Colonic mucosa (tissue), 4 donors: ENCODE measurements at places on chromosomes 3 and 15. TPM values are rescaled to one million over a fixed set of nuclear protein-coding genes. Genes with fewer than 3 reads are reported as not detected.

The GABRG3 gene
- total RNA-seq: not detected

The ZNF621 gene
- total RNA-seq: 14.3 TPM

The ITIH4 gene
- 7.3 TPM for total RNA-seq

The OR5K3 gene
- not detected for total RNA-seq

The EFCAB12 gene
- 0.16 TPM for total RNA-seq

The LOXL1 gene
- total RNA-seq: 2.3 TPM

The PP2D1 gene
- total RNA-seq: not detected

The LRIG1 gene
- total RNA-seq: 57.5 TPM

The UTS2B gene
- 0.69 TPM for total RNA-seq

The TRH gene
- total RNA-seq: not detected

The PPP1R14D gene
- total RNA-seq: 137 TPM

The SUCLG2 gene
- 114 TPM for total RNA-seq

The STRA6 gene
- total RNA-seq: not detected

- DNase-seq: no peak
These were observed 242.2 kb downstream of the ABHD5 start for GRCh38 chr3:43932921-43933320.

- no peak for DNase-seq
These were observed 11.7 kb downstream of the EDEM1 start for GRCh38 chr3:5198986-5199731.

GRCh38 chr3:13042715-13043271 is 30.4 kb downstream of the IQSEC1 start:
- no peak for DNase-seq

DNA sequence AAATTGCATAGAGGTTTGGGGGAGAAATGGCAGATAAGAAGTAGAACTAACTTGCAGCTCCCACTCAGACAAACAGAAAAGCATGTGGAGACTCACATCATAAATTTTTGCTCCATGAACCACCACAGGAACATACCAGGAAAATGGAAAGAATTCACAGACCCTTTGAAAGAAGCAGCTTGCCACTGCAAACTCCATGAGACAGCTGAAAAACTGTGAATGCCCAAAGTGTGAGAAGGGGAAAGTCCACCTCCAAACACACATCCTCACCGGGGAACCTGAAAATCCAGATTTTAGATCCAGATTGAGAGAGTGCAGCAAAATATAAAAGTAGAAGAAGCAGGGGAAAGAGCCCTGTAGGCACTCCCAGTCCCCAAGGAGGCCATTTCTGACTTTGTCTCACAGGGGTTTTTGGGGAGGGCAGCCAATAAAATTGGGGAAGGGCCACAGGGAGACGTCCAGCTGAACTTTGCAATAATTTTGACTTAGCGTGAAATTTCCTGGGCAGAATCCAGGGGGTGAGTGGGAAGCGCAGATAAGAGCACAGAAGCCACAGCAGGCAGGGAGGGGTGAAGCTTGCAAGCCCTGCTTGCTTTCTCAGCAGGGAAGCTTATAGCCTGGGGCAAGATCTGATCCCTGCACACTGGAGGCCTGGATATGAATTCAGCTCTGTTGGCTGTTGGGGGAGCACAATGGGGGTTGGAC is 183.4 kb upstream of the UBE2E2 start:
- no peak for DNase-seq

GRCh38 chr3:4686619-4687018 is 193.5 kb downstream of the ITPR1 start:
- no peak for DNase-seq

GRCh38 chr3:128367761-128368160 is 98.9 kb downstream of the DNAJB8 start:
- no peak for DNase-seq

DNA sequence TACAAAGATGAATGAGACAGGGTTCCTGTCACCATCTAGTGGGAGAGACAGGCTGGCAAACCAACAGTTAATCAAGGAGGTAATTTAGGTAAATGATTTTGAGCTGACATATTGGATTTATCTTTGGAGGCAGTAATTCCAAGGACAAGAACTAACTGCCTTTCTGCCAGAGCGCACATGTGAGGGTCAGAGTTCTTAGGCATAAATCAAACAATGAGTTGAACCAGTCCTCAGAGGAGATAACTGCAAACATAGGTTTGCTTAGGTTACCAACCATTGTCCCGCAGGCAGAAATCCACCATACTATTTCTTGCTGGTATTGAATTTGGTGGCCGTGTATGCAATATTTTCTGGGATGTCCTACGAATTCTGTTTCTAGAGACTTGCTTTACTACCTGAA is 14.2 kb upstream of the PPP1R2 start:
- DNase-seq: peak; percentile 52

- peak; percentile 60 for DNase-seq
These were observed 758 bp downstream of the SELENOK start for GRCh38 chr3:53890726-53891475.

GRCh38 chr3:60497902-60498301 is 753.4 kb downstream of the FHIT start:
- DNase-seq: no peak

GRCh38 chr3:71705681-71706080 is 19.5 kb downstream of the EIF4E3 start:
- no peak for DNase-seq

GRCh38 chr15:25693321-25694238 is 169.5 kb downstream of the ATP10A start:
- DNase-seq: no peak

DNA sequence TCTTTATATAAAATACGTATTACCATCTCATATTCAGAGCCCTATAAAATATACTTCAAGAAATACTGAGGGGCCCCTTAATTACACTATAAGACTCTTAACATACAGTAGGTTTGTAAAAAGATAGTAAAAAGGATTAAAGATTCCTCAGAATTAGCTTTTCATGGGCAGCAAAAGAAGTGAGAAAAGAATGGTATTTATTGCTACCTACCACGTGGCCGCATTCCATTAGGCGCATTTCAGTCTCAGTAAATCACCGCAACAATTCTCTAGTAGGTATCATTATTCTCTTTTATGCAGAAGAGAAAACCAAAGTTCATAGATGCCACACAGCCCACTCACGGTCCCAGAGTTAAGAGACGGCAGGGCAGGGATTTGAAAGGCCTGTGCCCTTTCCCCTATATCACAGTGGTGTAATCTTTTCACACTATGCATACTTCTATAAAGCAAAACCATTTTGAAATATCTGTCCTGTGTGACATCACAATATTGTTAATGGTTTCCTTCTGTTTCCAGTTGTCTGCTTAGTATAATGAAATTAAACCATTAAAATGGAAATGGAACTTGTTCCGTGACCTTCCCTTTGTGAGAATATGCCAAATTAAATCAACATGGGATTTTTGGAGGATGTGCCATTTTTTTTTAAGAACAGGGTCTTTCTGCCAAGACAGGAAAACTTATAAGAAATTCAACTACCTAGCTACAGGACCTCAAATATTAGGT is 1072.2 kb downstream of the FHIT start:
- DNase-seq: no peak

- no peak for DNase-seq
These were observed 507.3 kb upstream of the CBLB start for GRCh38 chr3:106376016-106376570.

GRCh38 chr3:157447026-157447694 is 10.5 kb downstream of the PTX3 start:
- no peak for DNase-seq

- DNase-seq: no peak
These were observed 50.3 kb upstream of the SELENOK start for GRCh38 chr3:53941950-53942349.

DNA sequence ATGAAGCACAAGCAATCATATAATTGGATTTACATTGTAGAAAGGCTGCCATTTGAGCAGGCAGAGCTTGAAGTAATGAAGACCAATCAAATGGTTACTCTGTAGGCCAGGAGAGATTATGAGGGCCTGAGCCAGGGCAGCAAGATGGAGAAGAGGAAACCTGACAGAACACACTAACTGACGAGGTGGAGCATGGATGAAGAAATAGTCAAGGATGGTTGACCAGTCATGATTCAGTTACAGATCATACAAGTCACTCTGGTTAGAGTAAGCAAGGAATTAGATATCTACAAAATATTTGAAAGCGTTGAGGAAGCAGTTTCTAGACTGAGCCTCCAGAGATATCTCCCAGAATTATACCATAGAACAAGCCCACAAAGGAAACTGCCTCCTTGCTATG is 101.8 kb upstream of the THSD4 start:
- no peak for DNase-seq

- no peak for DNase-seq
These were observed 40.6 kb downstream of the ADIPOQ start for GRCh38 chr3:186882881-186883685.

DNA sequence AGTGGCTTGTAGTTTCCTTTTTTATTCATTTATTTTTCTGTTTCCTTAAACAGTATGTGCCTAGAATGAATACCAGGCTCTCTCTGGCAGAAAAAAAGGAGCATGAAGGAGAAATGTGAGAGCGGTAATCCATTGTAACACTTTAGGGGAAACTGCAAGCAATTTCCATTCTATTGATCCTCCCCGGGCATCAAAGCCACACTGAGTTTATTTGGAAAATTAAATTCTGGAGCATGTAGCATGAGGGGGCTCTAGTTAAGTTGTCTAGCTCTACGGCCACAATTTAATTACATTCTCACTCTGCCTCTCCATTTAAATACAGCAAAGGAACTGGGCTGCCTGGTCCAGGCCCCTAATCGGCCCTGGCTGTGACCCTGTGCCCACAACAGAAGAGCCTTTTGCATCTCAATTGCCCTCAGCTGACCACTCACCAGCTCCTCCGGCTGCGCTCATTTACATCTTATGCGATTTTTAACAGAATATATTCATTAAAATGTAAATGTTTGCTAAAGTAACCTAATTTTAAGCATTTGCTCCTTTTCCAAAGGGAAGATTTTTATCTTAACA is 72.9 kb downstream of the MEGF11 start:
- DNase-seq: no peak

- no peak for DNase-seq
These were observed 844.3 kb upstream of the SEMA6D start for GRCh38 chr15:46872981-46873330.

- peak; percentile 29 for DNase-seq
These were observed 146.4 kb downstream of the IGF1R start for GRCh38 chr15:98794748-98795147.

GRCh38 chr3:99962703-99963102 is 145.0 kb downstream of the CMSS1 start:
- DNase-seq: no peak

DNA sequence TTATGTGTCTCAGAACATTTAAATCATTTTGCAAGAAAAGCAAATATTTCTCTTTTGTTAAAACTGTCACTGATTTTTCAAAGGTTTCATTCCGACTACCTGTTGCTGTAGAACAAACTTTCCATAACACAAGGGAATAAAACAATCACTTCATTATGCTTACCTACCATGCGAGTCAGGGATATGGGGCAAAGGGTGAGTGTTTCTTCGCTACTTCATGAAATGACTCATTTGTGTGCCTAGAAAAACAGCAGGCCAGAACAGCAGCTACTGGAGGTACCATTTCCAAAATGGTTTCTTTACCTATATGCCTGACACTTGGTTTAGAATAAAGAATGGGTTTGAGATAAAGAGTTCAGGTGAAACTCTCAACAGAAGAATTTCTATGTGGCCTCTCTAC is 712.5 kb downstream of the PLOD2 start:
- no peak for DNase-seq

- DNase-seq: no peak
These were observed 472.6 kb upstream of the NECTIN3 start for GRCh38 chr3:110598847-110599490.

GRCh38 chr3:109784852-109785631 is 447.7 kb upstream of the DPPA4 start:
- DNase-seq: no peak

GRCh38 chr3:168722091-168722490 is 626.4 kb upstream of the GOLIM4 start:
- no peak for DNase-seq

DNA sequence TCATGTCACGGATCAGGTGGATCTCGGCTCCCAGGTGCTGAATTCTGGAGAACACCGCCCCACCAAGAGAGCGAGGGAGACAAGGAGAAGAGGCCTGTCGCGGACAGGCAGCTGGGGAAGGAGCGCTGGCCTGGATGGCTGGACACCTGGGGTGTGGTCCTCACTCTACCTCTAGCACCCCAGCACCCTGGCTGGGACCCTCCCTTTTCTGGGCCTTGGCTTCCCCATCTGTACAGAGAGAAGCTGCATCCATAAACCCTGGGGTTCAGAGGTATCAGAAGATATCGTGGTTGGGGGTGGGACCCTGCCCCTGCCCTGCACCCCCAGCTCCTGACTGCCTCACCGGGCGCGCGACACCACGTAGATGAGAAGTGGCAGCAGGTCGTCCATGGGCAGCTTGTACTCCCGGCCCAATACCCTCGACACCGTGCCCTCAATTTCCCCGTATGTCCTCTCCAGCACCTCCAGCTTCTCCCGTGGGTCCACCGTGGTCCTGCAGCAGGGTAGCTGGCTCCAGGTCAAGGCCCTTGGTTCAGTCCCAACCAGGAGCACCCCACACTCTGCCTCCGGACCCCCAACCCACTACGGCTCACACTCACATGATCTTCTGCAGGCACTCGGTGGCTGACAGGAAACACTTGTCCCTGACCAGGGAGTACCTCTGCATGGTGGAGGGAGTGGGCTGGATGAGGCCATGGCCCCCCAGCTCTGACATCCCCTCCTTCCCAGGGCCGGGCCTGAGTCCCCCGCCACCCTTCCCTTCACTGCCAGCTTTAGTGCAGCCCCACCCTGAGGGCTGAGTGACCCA is 21.7 kb downstream of the ALS2CL start:
- no peak for DNase-seq

DNA sequence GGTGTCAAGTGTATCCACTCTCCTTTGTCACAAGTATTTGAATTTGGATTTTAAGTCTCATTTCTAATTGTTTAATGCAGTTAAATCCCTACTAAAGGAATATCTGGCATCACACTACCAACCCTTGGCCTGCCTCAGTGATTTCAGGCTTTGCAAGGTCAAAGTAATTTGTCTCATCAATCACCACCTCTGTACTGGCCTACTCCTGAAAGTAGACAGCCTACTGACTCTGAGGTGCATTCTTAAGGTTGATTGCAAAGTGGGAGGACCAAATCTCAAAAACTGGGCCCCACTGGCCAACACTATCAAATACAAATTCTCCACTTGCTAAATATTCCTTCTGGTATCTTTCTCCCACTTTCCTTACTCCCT is 851 bp upstream of the TEX55 start:
- DNase-seq: no peak

- no peak for DNase-seq
These were observed 7.3 kb downstream of the ZBTB38 start for GRCh38 chr3:141375381-141376301.

- no peak for DNase-seq
These were observed 296.1 kb downstream of the LRTM1 start for GRCh38 chr3:54631516-54632325.

GRCh38 chr3:147458995-147459704 is 50.0 kb downstream of the ZIC1 start:
- DNase-seq: no peak

- no peak for DNase-seq
These were observed 2.7 kb downstream of the LRIG1 start for GRCh38 chr3:66497985-66498671.

- no peak for DNase-seq
These were observed 854.1 kb downstream of the NAALADL2 start for GRCh38 chr3:175713268-175713667.
